ENCODE measurements at places on chromosomes 6 and 20.

- H3K4me3 ChIP-seq, result no peak overlapping the region
- DNase-seq, result no peak
- peaks cover 4% of the 10 kb centered on the region for H3K27me3 ChIP-seq
- H3K27ac ChIP-seq, result no peak overlapping the region
Measured at GRCh38 chr6:14086701-14087100, 30.9 kb upstream of the CD83 start.

DNA sequence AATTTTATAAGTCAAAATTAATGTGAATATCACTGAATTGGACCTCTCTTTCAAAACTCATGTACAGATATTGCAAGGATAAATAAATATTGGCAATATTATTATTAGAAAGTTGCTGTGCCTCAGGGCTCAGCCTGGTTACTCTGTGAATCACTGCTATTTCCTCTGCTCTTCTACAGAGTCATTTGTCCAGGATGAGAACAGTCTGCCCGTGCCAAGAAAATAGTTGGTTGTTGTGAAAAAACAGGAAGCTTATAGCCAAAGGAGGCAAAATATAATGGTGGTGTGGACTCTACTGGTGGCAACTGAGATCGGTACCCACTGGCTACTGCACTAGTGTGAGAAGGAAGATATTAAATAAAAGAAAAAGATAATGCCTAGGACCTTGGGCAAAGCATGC lies 93.6 kb downstream of the RIMS1 start:
- no peaks in the 10 kb centered on the region for H3K27me3 ChIP-seq
- no peak for DNase-seq
- no peaks in the 10 kb centered on the region for H3K4me1 ChIP-seq
- H3K36me3 ChIP-seq, result no peaks in the 10 kb centered on the region

DNA sequence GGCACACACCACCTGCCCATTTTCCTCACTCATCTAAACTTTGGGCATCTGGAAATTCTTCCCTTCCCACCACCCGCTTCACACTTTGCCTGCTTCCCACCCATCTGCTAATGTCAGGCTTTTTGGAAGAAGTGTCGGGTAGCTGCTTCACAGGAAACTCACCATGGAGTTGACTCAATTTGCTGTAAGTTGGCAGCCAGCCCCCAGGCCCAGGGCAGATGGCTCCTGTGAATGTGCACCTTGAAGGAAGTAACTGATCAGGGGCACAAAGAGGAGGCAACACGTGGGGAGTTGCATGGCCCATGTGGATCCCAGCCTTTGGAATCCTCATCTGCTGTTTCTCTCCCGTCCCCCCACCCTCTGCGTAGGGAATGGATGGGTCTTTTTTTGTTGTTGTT lies 87.3 kb downstream of the PPP1R14C start:
- no peaks in the 10 kb centered on the region for H3K36me3 ChIP-seq
- H3K27ac ChIP-seq, result no peak overlapping the region
- DNase-seq, result no peak

- H3K27ac ChIP-seq, result no peak overlapping the region
- H3K27me3 ChIP-seq, result no peaks in the 10 kb centered on the region
- DNase-seq, result no peak
- H3K4me1 ChIP-seq, result peaks cover 12% of the 10 kb centered on the region
- H3K36me3 ChIP-seq, result peaks cover 31% of the 10 kb centered on the region
Measured at GRCh38 chr6:16547587-16547986, 213.7 kb downstream of the ATXN1 start.

DNA sequence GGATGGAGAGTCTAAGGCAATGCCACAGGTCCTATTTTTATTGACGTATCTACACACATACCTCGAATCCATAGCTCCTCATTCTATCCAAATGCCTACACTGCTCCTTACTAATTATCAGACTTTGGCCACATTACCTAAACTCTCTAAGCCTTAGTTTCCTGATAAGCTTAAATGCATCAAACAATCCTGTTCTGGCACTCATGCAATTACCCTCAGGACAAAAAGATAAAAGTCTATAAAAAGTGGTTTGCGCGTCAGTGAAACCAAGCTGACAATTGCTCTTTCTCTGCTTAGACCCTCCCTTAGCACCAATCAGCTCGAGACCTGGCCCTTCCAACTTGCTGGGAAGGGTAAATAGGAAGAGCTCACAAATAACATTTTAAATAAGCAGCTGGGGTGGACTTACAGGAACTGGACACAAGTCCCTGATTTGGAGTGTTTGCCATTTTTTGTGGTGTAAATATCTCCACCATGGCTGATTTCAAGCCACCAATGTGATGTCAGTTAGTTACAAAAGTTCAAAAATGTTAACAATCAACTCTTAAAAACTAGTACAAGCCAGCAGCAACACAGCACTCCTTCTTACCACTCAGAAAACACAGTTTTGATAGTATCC lies 7.2 kb upstream of the PLEKHG1 start:
- H3K27ac ChIP-seq, result no peak overlapping the region
- H3K36me3 ChIP-seq, result no peaks in the 10 kb centered on the region
- no peak for DNase-seq

- no peak overlapping the region for H3K4me3 ChIP-seq
- H3K4me1 ChIP-seq, result peaks cover 28% of the 10 kb centered on the region
- H3K27ac ChIP-seq, result peak overlapping the region; percentile 7
- DNase-seq, result no peak
- peaks cover 29% of the 10 kb centered on the region for H3K36me3 ChIP-seq
Measured at GRCh38 chr6:53029761-53030160, 34.7 kb upstream of the GSTA4 start.

- H3K27me3 ChIP-seq, result peaks cover 5% of the 10 kb centered on the region
- DNase-seq, result no peak
- no peaks in the 10 kb centered on the region for H3K4me1 ChIP-seq
- no peak overlapping the region for H3K27ac ChIP-seq
- H3K4me3 ChIP-seq, result no peak overlapping the region
Measured at GRCh38 chr6:160378218-160378617, 30.0 kb downstream of the SLC22A3 start.

DNA sequence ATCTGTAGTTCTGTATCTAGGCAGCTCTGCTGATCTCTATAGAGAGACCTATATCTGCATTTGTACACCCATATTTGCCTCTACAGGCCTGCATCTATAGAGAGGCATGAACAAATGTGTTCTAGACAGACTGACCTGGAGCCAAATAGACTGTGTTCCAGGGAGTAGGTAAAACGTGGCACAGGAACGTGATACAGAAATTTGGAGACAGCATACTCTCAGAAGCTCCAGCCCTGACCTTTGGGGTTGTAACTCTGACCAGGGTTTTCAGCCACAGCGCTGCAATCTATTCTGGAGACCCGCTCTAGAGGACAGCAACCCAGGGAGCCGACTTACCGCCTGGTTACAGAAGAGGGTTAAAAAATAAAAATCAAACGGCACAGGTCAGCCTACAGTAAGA lies 983 bp downstream of the RBBP9 start:
- DNase-seq, result no peak
- H3K27me3 ChIP-seq, result no peaks in the 10 kb centered on the region
- H3K4me1 ChIP-seq, result peaks cover 14% of the 10 kb centered on the region
- no peak overlapping the region for H3K27ac ChIP-seq
- peaks cover 13% of the 10 kb centered on the region for H3K36me3 ChIP-seq
- H3K4me3 ChIP-seq, result peak overlapping the region; percentile 95

GRCh38 chr6:3751077-3751729 lies at the start of gene PXDC1:
PXDC1 (minus strand) TSS chr6:3751713; CDS start chr6:3751531, 182 bp downstream.
- H3K27me3 ChIP-seq, result peaks cover 40% of the 10 kb centered on the region
- H3K4me3 ChIP-seq, result peak within 1 kb of the TSS; percentile 52
- DNase-seq, result peak; percentile 16
- no peaks in the 10 kb centered on the region for H3K36me3 ChIP-seq
- peaks cover 6% of the 10 kb centered on the region for H3K4me1 ChIP-seq

DNA sequence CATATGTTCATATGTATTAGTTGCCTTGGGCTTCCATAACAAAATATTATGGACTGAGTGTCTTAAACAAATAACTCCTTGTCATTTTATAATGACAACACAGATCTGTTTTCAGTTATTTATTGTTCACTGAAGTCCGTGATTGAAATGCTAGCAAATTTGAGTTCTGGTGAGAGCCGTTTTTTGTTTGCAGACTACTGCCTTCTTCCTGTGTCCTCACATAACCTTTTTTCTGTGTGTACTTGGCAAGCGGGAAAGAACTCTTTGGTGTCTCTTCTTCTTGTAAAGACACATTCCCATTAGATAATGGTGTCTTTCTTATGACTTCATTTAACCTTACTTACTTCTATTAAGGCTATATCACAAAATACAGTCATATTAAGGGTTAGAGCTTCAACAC lies 482.9 kb upstream of the EYS start:
- no peaks in the 10 kb centered on the region for H3K4me1 ChIP-seq
- no peak overlapping the region for H3K27ac ChIP-seq
- H3K36me3 ChIP-seq, result no peaks in the 10 kb centered on the region
- no peaks in the 10 kb centered on the region for H3K27me3 ChIP-seq

DNA sequence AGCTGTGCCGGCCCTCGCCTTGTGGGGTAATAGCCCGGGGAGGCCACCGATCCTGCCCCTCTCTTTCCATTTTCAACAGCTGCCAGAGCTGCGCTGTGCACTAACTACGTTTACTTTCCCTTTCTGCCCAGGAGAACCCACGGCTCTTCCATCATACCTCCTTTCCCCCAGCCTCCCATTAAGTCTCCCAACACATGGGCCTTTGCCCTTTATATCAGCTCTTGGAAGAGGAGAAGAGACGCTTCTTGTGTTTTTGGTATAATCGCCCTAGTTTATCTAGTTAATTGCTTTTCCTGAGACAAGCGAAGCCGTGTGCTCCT lies 637 bp downstream of the UBR2 start:
- peaks cover 38% of the 10 kb centered on the region for H3K4me1 ChIP-seq
- H3K4me3 ChIP-seq, result peak overlapping the region; percentile 98
- H3K27me3 ChIP-seq, result peaks cover 2% of the 10 kb centered on the region
- no peak for DNase-seq

DNA sequence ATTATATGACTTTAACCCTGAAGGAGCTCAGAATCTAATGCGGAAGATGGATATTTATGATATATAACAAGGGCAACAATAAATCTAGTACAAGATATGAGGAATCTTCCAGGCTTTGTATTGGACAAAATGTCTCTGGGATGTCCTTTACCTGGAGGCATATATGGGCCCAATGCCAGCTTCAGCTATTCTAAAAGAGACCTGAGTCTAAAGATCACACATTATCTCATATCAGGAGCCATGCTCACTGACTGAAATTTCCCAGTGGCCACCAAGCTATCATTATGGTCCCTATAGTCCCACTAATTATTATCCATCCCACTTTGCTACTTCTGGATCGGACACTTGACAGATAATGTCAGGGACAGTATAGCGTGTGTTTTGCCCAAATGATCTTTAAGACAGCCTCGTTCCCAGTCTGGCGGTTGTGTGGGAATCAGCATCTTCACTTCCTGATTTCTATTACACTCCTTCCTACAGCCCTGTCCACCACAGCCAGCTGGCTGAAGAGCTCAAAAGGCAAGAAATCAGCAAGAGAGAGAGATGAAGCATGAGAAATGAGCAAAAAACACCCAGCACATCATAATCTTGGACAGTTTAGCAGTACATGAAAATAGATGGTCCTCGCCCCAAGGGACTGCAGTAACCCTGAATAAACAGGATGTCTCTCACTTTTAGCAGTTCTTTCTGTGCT lies 34.9 kb downstream of the KLHL31 start:
- peaks cover 4% of the 10 kb centered on the region for H3K27me3 ChIP-seq
- H3K4me3 ChIP-seq, result no peak overlapping the region
- no peak for DNase-seq
- H3K36me3 ChIP-seq, result no peaks in the 10 kb centered on the region
- H3K4me1 ChIP-seq, result no peaks in the 10 kb centered on the region
- H3K27ac ChIP-seq, result no peak overlapping the region

DNA sequence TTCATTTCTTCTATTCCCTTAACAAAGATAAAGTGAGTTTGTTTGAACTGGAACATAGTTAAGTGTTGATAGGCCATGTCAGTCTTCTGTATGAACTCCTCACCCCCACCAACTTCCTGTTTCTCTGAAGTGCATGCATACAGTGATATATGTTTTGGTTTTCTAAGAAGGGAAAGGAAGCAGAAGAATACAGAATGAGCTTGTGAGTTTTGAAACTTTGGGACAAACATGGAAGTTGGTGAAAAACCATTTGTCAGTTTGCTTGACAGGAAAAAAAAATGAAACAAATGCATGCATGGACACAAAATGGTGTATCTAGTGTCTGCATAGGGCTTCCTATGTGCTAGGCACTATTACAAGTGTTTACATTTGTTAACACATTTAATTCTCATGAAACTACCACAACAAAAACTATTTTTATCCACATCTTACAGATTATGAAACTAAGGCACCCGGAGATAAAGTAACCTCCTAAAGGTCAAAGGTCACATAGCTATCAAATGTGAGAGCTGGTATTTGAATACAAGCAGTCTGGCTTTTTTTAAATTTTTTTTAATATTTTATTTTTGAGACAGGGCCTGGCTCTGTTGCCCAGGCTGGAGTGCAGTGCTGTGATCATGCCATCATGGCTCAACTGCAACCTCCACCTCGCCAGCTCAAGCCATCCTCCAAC lies 105.9 kb downstream of the ADGRB3 start:
- H3K4me3 ChIP-seq, result no peak overlapping the region
- H3K36me3 ChIP-seq, result no peaks in the 10 kb centered on the region
- H3K4me1 ChIP-seq, result peaks cover 6% of the 10 kb centered on the region
- no peaks in the 10 kb centered on the region for H3K27me3 ChIP-seq
- H3K27ac ChIP-seq, result no peak overlapping the region

DNA sequence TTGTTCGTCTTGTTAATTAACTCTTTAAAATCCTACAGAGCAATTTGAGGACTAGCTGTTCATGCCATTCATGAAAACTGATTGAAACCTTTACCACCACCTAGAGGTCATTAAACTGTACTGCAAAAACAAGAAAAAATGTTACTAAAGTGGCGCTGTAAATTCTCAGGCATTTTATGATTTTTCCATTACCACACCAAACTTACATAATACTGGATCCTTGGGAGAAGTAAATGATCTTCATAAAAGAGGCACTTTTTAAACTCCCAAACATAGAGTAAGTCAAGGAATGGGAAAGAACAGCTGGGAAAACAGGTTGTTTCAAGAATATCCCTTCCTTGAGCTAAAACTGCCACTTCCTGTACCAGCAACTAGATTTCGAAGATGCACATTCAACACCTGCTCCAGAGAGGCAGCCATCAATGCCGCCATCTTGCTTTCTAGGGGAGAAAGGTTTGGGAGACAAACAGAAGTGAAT lies 54.3 kb downstream of the MYLIP start:
- peaks cover 11% of the 10 kb centered on the region for H3K36me3 ChIP-seq
- H3K4me3 ChIP-seq, result no peak overlapping the region
- DNase-seq, result no peak
- no peaks in the 10 kb centered on the region for H3K27me3 ChIP-seq
- no peak overlapping the region for H3K27ac ChIP-seq
- H3K4me1 ChIP-seq, result peaks cover 20% of the 10 kb centered on the region

- H3K4me1 ChIP-seq, result peaks cover 3% of the 10 kb centered on the region
- no peak overlapping the region for H3K4me3 ChIP-seq
- H3K36me3 ChIP-seq, result no peaks in the 10 kb centered on the region
- peaks cover 14% of the 10 kb centered on the region for H3K27me3 ChIP-seq
- DNase-seq, result peak; percentile 50
- H3K27ac ChIP-seq, result no peak overlapping the region
Measured at GRCh38 chr20:20837574-20838021, 125.2 kb upstream of the RALGAPA2 start.

GRCh38 chr20:8271727-8272126 lies 139.7 kb downstream of the PLCB1 start:
- H3K36me3 ChIP-seq, result no peaks in the 10 kb centered on the region
- H3K4me1 ChIP-seq, result peaks cover 45% of the 10 kb centered on the region
- H3K27me3 ChIP-seq, result peaks cover 10% of the 10 kb centered on the region

GRCh38 chr20:59741073-59741472 lies 136.7 kb downstream of the PHACTR3 start:
- DNase-seq, result no peak
- H3K36me3 ChIP-seq, result no peaks in the 10 kb centered on the region
- no peaks in the 10 kb centered on the region for H3K4me1 ChIP-seq
- H3K27ac ChIP-seq, result no peak overlapping the region

All from activated naive CD8-positive, alpha-beta T cell treated with anti-CD3 and anti-CD28 coated beads, Interleukin-2, amount 50 U/mL, for 24 hours (primary cell).